ENCODE measurements at places on chromosomes 4 and X.

- no peak for DNase-seq
Observed at GRCh38 chrX:74814681-74815080, 110.6 kb downstream of the NEXMIF start.

DNA sequence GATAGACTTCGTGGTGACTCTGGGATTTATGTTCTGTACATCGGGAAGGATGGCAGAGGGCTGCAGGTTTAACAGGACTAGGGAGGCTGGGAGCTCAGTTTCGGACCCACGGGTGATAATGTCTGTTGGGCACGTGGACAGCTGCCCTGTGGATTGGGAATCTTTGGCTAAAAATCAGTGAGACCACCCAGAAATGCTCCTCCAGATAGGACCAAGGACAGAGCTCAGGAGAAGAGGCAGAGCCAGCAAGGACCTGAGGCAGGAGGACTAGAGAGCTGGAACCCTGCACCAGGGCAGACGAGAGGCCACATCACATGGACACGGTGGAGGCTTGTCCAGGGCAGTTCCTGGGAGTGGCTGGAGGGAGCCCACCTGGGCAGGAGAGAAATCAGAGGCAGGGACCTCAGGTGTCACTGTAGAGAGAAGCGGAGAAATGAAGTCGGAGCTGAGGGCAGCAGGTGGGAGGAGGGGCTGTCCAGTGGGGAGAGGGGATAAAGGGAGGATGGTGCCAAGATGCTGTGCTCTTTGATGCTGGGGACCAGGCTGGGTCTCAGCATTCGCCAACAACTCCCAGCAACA, 79.2 kb downstream of the CPZ start:
- no peak for DNase-seq

DNA sequence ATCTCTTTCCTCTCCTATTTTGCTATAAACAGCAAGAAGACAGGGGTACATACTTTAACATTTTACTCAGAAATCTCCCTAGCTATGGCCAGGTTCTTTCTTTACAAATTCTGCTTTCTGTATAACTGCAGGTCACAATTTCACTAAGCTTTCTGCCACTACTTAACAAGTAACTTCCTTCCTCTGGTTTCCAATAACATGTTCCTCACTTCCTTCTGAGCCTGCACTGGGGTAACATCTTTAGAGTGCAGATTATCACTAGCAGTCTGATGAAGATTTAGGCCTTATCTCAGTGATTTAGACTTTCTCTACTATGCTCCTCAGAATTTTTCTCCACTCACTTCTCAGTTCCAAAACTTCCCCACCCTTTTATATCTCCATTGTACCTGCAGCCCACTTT, 1930.5 kb upstream of the AGA start:
- DNase-seq, result no peak

GRCh38 chr4:76634220-76634619, 199.2 kb downstream of the SHROOM3 start:
- DNase-seq, result no peak

- DNase-seq, result peak; percentile 30
Observed at GRCh38 chrX:9456250-9457074, 8.4 kb upstream of the TBL1X start.

GRCh38 chr4:22730021-22730420, 37.3 kb downstream of the GBA3 start:
- no peak for DNase-seq

GRCh38 chr4:20831746-20832145, 131.5 kb downstream of the PACRGL start:
- DNase-seq, result no peak

DNA sequence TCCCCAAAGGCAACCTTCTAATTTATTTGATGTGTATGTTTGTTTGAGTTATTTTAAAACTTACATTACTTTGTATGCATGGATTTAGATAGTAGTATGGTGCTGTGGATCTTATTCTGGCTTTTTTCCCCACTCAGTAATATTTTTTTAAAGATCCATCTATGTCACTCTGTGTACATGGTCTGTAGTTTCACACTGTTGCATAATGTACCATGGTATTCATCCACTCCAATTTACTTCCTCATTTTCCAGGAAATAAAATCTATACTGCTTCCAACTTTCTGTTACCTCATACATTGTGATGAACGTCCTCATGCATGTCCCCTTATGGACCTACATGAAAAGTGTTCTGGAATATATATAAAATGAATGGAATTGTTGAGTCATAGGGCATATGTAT, 17.6 kb downstream of the ARMCX2 start:
- no peak for DNase-seq

DNA sequence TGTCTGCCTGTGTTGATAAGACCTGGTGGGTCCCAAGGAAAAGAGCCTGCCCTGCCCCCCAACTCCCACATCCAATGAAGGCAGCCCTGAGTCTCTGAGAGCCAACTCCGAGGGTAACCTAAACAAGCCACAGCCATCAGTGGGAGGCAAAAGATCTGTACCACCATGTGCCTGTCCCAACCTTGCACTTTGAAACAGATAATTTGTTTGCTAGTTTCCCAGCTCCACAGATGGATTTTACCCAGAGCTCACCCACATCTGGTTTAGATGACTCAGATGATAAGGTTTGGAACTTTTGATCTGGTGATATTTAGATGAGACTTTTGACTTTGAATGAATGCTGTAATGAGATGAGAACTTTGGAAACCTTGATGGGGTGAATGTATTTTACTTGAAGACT, 246.0 kb upstream of the PSAPL1 start:
- DNase-seq, result no peak

DNA sequence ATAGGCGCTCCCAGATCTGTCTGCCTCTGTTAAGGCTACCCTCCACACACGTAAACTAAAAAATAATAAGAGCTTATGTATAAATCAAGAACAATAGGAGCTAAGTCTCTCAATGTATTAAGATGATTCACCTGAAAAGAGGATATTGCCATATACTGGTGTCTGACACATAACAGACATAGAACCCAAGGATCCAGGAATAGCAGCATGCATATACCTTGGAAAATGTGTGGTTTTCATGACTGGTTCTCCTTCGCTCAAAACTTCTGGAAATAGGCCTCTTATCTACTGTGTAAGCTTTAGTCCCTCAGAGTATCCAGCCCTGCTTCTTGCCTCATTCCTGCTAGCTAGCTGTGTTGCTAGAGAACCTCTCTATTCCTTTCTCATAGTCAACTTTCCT, 203.7 kb upstream of the SLITRK2 start:
- no peak for DNase-seq

GRCh38 chr4:2402048-2402842, 16.2 kb downstream of the ZFYVE28 start:
- peak; percentile 61 for DNase-seq

DNA sequence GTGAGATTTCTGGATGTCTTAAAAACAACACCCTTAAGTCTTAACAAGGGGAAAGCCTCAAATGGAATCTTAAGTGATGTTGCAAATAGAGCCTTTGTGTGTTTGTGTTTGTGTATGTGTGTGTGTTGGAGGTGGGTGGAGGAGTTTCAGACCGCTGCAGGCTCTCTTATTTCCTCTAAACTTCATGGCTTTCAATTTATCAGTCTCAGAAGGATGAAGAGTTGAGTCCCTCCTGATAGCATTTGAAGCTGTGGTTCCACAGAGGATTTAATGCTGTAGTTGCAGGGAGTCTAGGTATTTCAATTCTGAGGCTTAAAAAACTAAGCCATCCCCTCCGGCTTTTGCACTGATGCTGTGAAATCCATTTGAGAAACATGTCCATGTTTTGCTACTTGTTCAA, 4.3 kb upstream of the AGA start:
- DNase-seq, result no peak

- DNase-seq, result peak; percentile 73
Observed at GRCh38 chrX:48071064-48071985, at the start of gene ZNF630. ZNF630 (minus strand) TSS chrX:48071640; CDS start chrX:48066886, 4,754 bp downstream.

All from stimulated activated CD4-positive, alpha-beta T cell treated with anti-CD3 and anti-CD28 coated beads, Interleukin-15, amount 100 ng/mL, for 24 hours (primary cell).